ENCODE measurements at places on chromosomes 11 and 22. TPM values are rescaled to one million over a fixed set of nuclear protein-coding genes. Genes with fewer than 3 reads are reported as not detected.

Gene CSNK2A3
- 0.82 TPM for total RNA-seq

Gene SOX10
- not detected for total RNA-seq

Gene PRDM11
- 8.4 TPM for total RNA-seq

Gene CDC42EP2
- 1.7 TPM for total RNA-seq

Gene RIBC2
- 0.78 TPM for total RNA-seq

Gene SCN3B
- not detected for total RNA-seq

Gene LTBP3
- total RNA-seq = 13.8 TPM

Gene MGAT3
- 34.1 TPM for total RNA-seq

Gene PRR33
- not detected for total RNA-seq

Gene PLEKHA7
- not detected for total RNA-seq
